ENCODE measurements at places on chromosomes 4 and X.

- DNase-seq, result no peak
Observed at GRCh38 chrX:11129534-11130105, 18.5 kb downstream of the HCCS start.

DNA sequence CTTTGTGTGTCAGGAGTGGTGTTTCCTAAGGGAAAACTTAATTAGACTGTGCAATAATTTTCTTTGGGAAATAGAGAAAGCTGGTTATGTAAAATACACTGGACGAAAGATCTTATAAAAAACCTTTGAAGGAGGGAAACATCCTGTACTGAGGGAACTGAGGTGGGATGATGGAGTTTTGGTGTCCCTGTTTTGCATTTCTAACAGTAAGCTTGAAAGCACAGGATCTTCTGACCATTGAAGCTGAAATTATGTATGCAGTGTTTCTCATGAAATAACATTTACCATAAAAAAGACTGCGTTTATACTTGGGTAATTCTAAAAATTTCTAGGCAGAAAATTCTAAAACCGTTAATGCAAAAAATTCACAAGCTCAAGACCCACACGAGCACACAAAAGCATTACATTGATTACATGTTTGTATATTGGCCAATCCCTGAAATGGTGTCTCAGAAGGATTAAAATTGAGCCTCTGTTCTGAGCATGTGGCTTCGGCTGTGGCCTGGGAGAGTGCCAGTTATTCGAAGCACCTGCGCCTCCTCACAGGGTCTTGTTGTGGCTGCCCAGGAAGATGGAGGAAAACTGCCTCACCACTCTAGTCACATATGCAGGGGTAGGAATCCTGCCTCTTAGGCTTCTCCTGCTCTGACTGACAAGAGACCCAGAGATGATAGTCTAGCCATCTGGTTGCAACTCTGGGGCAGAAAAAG lies 49.5 kb downstream of the JADE3 start:
- DNase-seq, result peak; percentile 13

DNA sequence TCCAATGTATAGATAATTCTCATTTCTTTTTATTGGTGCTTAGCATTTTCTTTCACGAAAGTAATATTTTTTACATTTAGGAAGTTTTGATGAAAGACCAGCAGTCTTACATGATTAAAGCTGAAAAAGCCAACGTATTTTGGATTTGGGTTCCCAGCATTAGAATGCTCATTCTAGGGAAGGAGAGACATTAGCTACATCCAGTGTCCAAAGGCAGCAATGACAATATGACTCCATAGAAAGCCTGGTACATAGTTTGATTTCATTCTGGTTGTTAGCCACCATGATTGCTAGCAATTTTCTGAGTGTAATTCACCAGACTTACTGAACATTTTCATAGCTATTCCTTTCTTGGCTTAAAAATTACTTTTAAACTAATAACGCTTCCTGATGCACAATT lies 1397.5 kb downstream of the PCDH7 start:
- DNase-seq, result no peak

DNA sequence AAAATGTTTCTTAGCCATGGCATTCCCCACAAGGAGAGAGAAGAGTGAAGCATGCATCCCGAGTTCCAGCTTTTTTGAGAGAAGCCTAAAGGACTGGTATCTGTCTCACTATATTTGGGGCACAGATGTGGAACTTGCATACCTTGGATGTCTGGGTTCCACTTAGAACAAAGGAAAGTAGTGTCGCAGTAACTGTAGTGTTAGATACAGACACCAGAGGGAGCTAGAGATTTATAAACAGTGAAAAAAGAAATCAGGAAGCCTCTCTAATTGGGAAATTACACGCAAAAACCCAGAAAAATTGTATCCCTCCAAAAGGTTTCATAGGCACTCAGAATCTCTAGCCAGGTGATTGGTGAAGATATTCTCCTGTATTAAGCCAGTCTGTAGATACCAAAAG lies 34.4 kb downstream of the AGTR2 start:
- peak; percentile 7 for DNase-seq

Data from Ammon's horn (tissue), 1 donor.